ENCODE measurements at places on chromosomes 13 and 19.

DNA sequence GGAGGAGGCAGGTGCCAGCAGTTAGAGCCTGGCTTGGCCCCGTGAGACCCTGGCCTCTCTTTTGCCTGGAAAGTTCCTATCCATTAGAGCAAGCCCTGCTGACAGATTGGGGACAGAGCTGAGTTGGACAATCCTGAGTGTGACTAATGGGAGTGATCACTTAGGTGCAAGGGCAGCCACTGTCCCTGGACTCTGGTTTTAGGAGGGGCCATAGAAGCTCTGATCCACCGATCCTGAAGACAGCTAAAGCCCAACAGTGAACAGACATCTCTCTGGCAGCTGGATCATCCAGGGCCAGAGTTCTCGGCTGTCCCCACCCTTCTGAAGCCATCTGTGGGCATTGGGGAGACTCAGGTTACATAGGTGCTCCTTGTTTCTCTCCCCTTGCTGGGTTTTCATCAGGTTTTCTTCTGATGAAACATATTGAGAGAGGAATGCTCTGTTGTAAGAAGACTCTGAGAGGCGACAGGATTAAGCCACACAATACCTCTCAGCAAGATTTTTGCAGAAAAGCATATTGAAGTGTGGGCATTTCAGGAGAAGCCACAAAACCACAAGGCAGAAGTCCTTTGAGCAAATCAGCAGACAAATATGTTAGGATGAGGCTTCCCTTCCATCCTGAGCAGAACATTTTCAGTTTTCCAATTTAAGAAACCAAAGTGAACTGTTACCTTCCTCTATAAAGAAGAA, 288.0 kb upstream of the MAB21L1 start:
- no peak for DNase-seq

DNA sequence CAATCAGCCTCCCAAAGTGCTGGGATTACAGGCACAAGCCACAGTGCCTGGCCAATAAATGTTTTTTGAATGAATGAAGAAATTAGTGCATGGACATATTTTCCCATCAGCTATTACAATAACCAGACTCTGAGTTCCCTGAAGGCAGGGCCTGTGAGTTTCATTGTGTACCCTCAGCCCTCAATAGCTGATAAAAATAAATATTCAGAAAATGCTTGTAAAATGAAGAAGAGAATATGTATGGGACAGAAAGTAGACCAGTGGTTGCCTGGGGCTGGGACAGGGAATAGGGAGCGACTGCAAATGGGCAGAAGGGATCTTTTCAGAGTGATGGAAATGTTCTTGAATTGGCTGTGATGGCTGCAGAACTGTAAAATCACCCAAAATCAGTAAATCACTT, 28.8 kb downstream of the NUMBL start:
- DNase-seq, result no peak

- no peak for DNase-seq
Observed at GRCh38 chr19:49857061-49857837, 6.3 kb downstream of the PTOV1 start.

DNA sequence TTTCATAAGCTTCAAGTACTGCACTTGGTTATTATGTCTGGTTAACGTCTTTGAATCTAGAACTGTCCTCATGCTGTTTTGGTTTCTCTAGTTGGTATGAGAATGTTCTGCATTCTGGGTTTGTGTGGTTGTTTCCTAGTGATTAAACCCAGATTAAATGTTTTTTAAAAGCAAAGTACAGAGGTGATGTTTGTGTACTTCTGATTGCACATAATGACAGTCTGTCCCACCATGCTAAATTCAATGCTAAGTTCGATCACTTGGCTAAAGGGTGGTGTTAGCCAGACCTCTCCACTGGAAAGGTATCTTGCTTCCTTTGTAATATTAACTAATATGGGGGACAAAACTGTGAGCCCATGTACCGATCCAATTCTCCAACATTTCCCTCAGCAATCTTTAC, 14.6 kb downstream of the N4BP2L1 start:
- DNase-seq, result no peak

DNA sequence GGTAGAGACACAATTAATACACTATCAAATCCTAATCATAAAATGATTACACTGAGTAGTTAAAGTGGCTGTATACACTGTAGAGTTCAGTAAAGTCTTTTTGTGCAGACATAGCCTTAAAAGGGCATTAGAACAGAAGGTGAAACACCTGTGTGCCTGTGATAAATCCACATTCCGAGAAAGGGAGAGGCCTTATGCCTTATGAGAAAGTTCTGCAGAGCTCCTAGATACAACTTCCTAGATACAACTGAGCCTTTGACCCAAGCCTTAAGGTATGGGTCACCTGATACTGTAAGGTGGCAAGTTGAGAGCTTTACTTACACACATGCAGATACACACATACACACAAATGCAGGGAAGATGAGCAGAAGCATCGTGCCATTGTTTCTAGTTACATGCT, 6.3 kb downstream of the SERP2 start:
- DNase-seq, result no peak

DNA sequence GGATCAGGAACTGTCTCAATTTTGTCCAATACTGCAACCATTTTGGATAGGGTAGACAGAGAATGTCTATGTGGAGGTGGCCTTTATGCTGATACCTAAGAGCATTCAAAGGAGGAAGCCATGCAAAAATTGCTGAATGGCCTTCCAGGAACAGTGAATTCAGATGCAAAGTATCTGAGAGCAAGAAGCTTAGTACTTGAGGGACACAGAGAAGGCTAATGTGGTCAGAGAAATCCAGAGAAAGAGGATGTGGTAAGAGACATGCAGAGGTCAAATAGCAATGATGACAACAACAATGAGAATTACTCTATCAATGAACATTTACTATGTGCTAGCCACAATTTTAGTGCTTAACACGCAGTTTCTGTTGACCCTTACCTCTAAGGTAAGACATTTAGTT, 785.6 kb upstream of the KLHL1 start:
- DNase-seq, result no peak

DNA sequence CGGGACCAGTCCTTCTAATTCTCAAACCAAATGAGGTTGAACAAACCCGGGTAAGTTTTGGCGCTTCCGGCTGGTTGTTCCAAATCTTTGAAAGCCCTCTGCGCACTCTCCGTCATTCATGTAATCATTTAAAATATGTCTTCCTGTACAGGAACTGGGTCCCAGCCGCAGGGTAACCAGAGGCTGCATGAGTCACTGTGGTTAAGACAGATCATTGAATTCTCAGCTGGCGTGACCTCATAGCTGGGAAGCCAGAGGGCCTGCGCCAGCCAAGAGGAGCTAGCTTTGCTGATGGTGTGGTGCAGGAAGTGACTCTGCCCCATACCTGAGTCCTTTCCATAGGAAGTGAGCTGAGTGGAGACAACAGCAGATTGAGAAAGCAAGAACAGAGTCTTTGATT, 135.2 kb downstream of the TSHZ3 start:
- DNase-seq, result no peak

DNA sequence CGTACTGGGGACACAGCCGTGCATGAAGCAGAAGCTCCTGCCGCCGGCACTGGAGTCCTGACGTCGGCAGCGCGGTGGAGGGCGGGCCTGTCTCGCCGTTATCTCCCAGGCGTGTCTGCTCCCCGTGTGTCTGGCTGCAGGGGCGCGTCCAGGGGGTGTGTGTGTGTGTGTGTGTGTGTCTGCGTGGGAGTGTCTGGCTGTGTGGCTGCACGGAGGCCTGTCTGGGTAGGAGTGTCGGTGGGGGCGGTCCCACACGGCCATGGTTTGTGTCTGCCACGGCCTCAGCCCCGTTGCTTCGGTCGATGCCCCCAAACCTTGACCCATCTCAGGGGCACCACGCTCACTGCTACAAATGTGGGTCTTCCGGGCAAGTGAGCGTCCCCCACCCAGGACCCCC, 18.3 kb downstream of the ARID3A start:
- DNase-seq, result no peak

- no peak for DNase-seq
Observed at GRCh38 chr19:30790056-30790680, 418.0 kb downstream of the ZNF536 start.

DNA sequence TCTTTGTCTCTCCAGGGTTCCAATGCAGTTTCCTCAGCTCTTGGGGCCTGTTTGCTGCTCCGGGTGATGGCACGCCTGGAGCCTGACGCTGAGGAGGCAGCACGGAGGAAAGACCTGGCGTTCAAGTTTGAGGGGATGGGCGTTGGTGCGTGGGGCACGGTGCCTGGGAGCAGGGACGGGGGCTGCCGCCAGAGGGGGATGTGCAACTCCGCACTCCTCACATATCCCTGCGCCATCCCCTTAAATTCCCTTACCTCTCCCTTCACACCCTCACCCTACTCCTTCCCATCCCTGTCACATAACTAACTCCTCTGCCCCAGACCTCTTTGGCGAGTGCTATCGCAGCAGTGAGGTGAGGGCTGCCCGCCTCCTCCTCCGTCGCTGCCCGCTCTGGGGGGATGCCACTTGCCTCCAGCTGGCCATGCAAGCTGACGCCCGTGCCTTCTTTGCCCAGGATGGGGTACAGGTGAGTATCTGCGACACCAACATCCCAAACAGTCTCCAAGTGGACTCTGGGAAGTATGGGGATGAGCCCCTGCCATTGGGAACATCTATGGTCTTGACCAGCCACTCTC, 31.1 kb downstream of the TRPM4 start:
- DNase-seq, result no peak

DNA sequence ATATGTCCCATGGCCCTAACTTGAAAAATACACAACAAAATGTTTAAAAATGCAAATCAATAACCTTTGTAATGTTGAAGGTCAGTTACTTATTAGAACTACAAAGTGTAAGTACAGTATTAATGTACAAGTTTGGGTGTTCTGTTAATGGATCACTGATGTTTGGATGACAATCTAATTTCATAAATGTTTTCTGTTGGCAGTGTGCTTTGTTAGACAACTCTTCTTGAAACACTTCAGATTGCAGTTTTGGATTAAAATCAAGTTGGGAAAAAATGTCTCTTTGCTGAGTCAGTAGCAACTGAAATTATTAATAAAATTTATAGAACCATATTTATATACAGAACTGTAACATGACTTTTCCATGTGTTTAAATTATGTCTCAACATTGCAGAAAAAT, 1063.5 kb upstream of the PCDH9 start:
- DNase-seq, result no peak

GRCh38 chr13:51225029-51225428, 2.8 kb downstream of the FAM124A start:
- no peak for DNase-seq

DNA sequence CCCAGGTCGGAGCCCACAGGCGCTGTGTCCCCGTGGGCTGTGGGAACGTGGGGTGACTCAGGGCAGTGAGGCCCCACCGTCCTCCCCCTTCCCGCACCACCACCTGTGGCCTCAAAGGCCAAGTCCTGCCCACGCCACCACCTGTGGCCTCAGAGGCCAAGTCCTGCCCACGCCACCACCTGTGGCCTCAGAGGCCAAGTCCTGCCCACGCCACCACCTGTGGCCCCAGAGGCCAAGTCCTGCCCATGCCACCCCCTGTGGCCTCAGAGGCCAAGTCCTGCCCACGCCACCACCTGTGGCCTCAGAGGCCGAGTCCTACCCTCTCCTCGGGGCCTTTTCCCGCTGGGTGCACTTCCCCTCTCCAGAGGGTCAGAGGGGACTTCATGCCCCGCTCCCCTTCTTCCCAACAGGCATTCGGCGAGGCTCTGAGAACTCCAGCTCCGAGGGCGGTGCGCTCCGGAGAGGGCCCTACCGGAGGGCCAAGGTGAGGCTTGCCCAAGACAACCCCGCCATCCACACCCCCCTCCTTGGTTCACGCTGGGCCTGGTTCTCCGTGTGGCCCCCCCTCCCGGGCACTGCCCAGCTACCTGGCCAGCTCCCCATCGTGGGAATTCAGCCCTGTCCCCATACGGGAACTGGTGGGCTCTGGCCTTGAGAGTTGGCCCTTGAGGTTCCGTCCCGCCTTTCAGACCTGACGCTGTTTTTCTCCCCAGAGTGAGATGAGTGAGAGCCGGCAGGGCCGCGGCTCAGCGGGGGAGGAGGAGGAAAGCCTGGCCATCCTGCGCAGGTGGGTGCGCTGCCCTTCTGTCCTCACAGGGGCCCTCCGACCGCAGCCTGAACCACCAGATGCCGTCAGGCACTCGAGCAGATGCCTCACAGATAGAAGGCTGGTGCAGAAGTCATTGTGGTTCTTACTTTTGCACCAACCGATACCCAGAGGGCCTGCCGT, 27.4 kb upstream of the F7 start:
- no peak for DNase-seq

GRCh38 chr19:53896682-53897081, 12.4 kb upstream of the CACNG7 start:
- no peak for DNase-seq

GRCh38 chr19:33303791-33304345, 1.5 kb upstream of the CEBPA start:
- DNase-seq, result no peak

DNA sequence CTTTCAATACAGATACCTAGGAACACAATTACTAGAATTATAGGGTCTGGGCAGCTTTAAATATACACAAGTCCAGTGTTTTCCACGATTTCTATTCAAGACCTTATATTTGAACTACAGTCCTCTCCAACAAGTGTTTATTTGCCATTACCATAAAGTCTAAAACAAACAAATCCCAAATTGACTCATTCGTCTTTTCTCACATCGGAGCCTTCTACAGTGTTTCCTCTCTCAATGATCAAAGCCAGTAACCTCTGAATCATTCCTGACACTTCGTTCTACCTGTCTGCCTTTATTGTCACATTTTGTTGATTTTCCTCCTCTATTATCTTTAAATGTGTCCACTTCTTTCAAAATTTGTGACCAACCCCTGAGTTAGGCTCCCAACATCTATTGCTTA, 1356.5 kb upstream of the SLC10A2 start:
- no peak for DNase-seq

- no peak for DNase-seq
Observed at GRCh38 chr13:105272660-105273631, 1262.5 kb downstream of the EFNB2 start.

- DNase-seq, result no peak
Observed at GRCh38 chr13:70613295-70613694, 505.0 kb upstream of the KLHL1 start.

GRCh38 chr13:83121896-83122295, 760.4 kb downstream of the SLITRK1 start:
- no peak for DNase-seq

GRCh38 chr13:100636441-100636840, 38.2 kb downstream of the TMTC4 start:
- no peak for DNase-seq

- no peak for DNase-seq
Observed at GRCh38 chr19:31960474-31960873, 384.9 kb upstream of the ZNF507 start.

GRCh38 chr13:114106526-114106925, 25.9 kb downstream of the RASA3 start:
- DNase-seq, result no peak

DNA sequence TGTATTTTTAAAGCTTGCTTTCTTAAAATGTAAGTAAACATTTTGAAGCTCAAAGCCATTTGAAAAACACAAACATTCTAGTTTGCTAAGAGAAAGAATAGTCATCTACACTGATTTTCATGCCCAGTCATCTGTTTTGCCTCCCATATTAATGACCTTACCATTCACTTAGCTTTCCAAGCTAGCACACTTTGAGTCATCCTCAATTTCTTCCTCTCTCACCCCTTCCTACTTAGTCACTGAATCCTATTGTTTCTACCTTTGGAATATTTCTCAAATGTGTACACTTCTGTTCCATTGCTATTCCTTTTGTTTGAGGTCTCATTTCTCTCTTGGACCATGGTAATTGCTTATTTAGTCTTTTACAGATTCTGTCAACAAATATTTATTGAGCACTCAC, 7.3 kb upstream of the HS6ST3 start:
- DNase-seq, result no peak
